ENCODE measurements at places on chromosomes 16 and 17.
A peak's percentile ranks its signal among the peaks of the same experiment; 100 is the strongest.

DNA sequence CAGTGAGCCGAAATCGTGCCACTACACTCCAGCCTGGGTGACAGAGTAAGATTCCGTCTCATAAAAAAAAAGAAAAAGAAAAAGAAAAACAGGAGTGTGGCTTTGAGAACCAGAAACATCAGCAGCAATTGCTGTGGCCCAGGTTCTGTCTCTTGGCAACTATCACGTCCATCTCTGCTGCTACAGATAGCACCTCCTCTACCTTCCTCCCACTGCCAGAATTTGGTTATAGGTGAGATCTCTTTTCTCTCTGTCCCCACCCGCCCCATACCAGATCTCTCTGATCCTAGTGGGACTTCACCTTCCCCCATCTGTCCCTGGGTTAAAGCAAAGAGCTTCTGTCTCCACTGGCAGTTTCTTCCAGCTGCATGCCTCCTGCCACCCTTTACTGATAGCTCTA, 3.1 kb downstream of the TLCD2 start:
- no peak for DNase-seq

- DNase-seq = peak; percentile 92
Measured at GRCh38 chr17:77475016-77475976, 334.5 kb downstream of the SEC14L1 start.

DNA sequence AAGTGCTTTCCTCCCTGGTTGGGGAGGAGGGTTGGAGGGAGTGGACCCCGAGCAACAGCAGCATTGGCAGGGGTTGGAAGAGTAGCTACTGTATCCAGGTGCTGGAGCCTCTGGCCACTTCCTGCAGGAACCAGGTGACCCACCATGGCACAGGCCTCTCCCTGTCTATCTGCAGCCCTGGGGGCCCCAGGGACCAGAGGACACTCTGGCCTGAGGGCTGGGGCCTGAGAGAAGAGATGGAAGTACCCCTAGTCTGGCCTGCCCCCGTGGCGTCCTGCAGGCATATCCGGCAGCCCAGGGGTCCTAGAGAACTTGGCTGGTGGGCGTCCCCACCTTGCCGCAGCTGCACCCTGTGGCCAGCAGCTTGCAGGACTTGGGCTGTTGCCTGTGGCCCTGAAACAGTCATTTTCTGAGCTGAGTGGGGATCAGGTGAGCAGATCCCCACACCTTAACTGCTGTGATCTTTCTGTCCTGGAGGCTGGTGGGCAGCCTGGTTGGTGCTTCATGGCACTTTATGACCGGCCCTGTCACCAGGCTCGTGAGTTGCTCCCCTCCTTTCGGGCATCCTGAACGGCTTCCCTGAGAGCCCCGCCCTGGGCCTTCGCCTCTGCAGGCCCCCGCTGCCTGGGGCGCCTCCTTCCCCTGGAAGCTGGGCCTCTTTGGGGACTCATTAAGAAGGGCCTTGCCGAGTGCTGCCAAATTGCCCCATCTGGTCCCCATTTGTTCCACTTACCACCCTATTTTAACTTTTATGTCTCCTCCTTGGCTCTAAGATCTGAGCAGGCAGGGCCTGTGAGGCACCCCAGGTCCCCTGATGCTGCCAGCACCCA, 298.6 kb downstream of the SEC14L1 start:
- no peak for DNase-seq

DNA sequence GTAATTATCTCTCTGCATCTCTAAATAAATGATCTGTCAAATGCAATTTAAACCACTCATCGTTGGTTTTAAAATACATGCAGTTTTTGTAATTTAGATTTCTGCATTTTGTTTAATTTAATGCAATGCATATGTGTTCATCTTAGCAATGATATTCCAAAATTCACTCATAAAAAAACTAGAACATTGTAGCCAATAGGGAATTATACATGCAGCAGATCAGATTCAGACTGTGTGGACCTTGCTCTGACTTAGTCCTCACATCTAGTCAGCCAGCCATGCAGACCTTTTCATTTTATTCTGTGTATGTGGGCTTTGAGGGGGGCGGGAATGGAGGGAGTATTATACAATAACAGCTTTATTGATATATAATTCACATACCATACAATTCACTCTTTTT, 37.3 kb upstream of the SIAH1 start:
- DNase-seq = no peak

- DNase-seq = no peak
Measured at GRCh38 chr17:37218849-37219248, 156.9 kb upstream of the C17orf78 start.

GRCh38 chr17:43780135-43780534, at the start of gene CFAP97D1:
CFAP97D1 (plus strand) TSS chr17:43780435; CDS start chr17:43780463, 28 bp downstream.
- DNase-seq = no peak

DNA sequence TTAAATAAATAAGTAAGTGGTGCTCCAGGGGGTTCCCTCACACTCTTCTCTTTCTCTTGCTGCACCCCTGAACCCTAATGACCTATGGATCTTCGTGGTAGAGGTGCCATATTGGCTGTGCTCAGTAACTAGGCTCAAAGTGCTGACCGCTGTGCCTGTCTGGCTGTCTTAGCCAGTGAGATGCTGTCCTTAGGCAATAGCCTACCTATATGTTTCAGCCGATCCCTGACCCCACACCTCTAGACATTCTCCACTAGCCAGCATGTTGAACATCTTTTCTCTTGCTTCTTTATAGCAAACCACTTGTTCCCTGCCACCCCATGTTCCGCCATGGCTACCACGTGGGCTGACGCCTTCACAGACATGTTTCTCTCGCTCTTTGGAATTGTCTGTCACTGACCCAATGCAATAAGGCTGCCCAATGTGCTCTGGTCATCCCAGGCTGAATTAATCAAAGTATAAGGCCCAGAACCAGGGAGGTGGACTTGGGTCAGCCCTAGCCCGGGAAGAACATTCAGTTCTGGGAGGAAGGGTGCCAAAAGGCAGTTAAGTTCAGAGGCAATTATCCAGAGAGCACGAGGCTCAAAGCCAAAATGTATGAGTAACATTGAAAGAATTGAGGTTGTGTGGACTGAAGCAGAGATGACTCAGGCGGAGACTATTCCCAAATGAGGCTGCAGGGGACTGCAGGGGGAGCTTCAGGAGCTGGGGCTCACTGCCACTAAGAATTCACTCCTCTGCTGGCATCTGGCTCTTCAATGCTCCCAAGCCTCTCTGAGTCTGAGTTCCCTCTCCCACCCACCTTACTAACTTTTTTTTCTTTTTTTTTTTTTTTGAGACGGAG, 28.7 kb upstream of the TNRC6A start:
- peak; percentile 99 for DNase-seq

DNA sequence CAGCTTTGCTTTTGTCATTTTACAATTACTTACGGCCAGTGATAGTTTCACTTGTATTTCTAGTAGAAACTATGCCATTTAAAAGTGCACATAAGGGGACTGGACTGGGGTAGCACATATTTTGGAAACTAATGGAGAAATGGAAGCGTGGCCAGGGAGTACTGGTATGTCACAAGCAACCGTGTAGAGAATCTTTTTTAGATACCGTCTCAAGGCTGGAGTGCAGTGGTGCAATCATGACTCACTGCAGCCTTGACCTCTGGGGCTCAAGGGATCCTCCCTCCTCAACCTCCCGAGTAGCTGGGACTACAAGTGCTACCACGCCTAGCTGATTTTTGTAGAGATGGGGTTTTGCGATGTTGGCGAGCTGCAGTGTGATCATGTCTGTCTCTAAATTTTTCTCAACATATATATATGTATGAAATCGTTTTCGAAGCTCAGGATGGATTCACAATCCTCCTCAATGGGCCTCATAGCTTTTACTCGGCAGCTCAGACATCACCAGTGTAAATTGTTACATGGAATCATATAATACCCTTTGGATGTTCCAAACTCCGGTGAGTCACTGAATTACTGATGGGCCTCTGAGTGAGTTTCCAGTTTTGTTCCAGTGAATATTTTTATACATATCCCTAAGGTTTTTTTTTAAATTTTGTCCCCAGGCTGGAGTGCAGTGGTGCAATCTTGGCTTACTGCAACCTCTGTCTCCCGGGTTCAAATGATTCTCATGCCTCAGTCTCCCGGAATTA, 51.7 kb downstream of the ZNF778 start:
- DNase-seq = peak; percentile 26

GRCh38 chr16:22250522-22250921, 44.4 kb downstream of the EEF2K start:
- no peak for DNase-seq

- DNase-seq = no peak
Measured at GRCh38 chr17:42647778-42648177, 11.3 kb upstream of the TUBG2 start.

GRCh38 chr16:15464401-15465186, 30.2 kb downstream of the BMERB1 start:
- no peak for DNase-seq

- DNase-seq = peak; percentile 42
Measured at GRCh38 chr17:39069114-39069756, 82.2 kb downstream of the PLXDC1 start.

DNA sequence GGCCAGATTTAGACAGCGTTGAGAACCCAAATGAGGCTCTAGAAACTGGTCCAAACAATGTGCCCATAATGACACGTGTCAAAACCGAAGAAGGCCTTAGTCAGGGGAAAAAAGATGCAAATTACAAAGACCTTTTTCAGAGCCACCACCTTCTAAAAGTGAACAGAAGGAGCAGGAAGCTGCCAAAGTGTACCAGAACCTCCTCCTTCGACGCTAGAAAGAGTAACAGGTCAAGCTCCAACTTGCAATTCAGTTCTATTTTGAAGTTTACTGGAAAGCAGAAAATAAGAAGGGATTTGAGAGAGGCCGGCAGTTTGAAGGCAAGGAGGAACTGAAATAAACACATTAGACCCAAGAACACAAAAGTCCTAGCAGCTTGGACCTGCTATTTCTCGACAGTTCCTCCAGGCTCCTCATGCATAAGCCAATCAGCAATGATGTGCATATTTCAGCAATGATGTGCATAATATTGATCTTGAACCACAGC, 61.8 kb downstream of the XYLT1 start:
- no peak for DNase-seq

DNA sequence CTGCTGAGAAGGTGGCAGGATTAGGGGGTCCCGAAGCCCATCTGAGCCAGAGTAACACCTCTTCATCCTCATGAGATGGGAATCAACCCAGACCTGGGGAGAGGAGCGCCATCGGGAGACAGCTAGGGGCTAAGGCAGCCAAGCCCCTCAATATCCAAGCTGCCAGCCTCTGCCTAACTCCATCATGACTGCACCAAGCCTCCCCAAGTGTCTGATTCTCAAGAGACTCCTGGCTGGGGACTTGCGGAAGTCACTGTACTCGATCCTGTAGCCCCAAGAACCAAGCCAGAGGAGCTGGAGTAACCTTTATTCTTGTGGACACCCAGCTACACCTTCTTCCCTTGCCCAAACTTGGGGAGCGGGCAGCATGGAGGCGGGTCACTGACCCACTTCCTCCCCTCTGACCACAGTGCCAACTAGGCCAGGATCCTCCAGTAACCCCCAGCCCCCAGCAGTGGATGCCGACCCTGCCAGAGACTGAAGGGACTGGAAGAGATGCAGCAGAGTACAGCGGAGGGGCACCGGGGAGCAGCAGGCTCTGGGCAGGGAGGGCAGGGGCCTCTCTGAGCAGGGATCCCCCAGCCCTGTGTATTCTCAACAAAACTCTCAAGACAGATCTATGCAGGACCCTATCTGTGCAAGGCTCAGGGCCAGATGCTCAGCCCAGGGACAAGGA, 13.3 kb downstream of the HDAC5 start:
- DNase-seq = no peak

- no peak for DNase-seq
Measured at GRCh38 chr17:9472541-9472940, 103.1 kb downstream of the STX8 start.

DNA sequence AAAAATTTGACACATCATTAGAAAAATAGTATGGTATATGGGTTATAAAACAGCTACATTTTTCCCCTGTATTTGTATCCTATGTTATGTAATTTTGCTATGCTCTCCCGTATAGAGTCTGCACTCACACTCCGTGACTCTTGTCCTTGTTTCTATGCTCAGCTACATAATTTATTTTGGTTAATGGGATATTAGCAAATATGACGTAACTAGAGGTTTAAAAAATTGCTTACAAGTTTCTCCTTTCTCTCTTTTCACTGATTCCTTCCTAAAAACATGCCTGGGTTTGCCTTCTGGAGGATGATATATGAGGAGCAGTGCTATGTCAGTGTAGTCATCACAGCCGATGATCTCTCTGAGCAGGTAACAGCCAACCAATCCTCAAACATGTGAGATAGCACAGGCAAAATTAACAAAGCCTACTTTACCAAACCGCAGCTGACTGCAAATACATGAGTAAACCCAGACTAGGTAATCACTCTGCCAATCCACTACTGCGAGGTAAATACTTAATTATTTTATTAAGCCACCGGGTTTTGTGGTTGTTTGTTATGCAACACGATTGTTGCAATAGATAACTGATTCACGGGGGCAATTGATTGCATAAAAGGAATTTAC, 126.9 kb downstream of the KIF2B start:
- DNase-seq = no peak

DNA sequence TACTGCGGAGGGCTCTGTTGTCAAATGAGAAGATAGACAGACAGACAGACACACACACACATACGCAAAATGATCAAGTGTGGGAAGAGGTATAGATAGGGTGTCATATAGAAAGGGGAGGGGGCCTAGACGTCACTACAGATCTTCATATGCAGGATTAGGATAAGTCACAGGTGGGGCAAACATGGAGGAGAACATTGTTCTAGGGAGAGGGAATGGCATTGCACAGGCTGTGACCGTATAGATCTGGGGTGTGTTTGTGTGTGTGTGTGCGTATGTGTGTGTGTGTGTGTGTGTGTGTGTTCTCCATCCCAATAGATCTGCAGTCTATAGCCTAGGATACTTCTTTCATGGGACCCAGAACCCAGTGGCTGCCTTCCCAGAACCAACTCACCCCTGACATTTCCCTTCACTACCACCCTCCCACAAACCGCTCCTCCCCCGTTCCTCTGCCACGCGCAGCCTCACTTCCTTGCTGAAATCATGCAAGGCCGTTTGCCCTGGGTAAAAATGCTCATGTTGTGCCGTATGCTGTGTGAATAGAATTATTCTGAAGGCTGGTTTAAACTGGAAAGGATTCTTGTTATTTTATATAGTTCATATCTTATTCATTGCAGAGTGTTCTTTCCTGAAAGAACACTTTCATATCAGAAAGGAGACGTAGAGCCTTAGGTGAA, 50.5 kb upstream of the CCL1 start:
- DNase-seq = no peak

DNA sequence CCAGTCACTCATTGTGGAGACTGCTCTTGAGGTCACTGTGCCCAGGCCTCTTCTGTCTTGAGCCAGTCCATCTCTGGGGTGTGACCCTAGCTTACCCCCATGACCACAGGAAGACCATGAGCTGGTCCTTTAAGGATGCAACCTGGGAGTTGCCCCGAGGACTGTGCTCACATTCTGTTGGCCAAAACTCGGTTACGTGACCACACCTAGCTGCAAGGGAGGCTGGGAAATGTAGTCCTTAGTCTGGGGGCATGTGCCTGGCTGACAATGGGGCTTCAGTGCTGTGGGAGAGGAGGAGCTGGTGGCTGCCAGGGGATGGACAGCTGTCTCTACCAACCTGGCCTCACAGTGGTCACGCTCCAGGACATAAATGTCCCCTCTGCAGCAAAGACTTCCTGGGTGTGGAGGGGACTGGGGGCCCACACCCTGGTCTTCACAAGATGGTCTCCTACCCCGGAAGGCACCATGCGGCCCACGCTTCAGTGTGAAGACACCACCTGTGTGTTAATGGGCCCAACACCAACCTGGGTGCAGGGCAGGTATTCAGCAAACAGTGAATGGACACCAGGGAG, 55.4 kb downstream of the JPH3 start:
- DNase-seq = no peak

All from fibroblast of skin of right quadriceps (primary cell).